ENCODE measurements at places on chromosomes 1 and 21.

GRCh38 chr21:44918581-44919033 lies 2.1 kb downstream of the ITGB2 start:
- no peak for DNase-seq

DNA sequence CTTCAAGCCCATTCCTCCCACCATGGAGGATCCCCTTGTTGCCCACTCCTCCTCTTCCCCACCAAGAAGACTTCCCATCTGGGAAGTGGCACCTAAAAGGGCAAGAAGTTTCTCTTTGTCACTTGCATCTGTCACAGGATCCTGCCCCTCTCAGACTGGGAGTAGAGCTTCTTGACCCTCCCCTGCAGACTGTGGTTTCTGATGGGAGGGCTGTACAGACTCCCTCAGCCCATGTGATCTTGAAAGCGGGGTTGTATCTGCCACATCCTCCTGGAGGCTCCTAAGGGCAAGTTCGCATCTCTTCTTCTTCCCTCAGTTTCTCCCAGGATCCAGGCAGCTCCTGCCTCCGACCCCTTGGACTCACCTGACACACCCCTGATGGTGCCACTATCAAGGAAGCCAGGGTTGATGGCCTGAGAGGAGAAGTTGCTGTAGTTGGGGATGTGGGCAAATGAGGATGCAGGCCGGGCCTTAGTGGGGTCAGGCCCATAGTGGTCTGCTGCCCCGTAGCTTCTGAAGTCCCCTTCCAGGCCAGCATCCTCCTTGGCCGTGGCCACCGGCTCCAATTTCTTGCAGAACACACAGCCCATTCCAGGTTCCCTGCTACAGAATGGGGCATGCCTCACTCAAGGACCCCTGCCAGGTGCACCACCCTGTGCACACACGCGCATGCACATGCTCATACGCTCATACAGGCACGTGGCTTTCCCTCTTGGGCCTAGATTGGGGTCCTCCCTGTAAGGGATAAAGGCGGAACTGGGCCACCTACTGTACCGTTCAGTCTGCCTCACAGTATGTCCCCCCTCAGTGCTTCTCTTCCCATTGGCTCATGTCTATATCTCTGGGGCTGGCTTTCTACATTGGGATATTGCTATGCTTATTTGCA lies 11.4 kb downstream of the FGR start:
- DNase-seq = no peak

DNA sequence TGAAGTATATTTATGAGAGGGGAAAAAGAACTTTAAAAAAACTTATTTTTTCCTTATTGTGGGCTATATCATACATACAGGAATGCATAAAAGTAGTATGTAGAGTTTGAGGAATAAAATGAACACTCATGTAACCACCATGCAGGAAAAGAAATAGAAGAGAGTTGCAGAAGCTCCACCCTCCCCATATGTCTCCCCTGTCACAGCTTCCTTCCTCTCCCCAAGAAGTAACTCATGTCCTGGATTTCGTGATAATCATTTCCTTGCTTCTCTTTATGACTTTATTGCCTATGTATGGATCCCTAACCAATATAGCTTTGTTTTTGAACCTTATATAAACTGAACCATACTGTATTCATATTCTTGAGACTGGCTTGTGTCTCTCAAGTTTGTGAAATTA lies 126.4 kb downstream of the ZZZ3 start:
- DNase-seq = no peak

DNA sequence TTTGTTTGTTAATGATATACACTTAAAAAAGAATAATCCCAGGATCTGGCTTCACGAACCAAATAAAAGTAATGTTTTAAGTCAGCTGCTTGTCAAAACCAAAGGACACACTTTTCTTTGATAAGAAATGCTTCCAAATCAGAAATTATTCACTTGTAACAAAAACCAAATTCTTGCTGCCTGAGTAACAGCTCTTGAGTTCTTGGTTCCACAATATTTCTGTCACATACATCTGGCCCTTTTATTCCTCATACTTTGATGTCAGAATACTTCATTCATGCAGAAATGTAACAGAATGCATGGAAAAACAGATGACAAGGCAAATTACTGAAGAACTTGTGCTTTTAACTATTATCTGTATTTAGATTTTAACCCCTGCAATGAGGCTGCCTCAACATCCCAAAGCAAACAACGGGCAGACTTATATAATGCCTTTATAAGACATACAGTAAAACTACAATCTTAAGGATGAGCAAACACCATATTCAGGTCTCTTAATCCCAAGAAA lies 1.5 kb downstream of the VAMP4 start:
- no peak for DNase-seq

DNA sequence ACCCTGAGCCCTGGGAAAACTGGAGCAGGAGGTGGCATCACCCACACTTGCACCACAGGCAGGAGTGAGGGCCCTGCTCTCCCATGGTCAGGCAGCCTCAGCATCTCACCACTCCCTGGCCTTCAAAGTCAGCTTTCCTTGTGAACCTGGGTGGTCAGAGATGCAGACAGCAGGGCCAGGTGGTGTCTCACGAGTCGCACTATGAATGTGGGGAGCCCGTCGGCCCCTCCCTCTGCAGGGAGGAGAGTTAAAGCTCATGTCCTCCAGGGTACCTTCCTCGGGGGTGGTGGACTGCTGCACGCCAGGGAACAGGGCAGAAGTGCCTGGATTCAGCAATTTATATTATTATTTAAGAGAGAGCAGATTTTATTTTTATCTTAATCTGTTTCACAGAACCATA lies 24.1 kb downstream of the ABCG1 start:
- DNase-seq = no peak

DNA sequence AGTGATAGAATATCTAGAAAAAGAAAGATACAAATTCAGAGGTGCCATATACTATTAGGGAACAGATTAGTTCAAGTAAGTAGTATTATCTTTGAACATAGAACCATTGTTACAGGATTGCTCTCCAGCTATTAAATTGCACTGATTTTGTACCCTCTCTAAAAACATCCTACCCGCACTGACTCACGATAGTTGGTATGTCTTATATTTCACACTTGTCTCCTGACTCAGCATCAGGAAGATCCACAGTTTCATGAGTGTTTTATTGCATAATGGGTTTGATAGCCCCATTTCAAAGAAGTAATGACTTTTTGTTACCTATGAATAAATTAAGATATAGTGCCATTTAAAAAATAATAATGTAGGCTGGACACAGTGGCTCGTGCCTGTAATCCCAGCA lies 6.0 kb downstream of the TATDN3 start:
- DNase-seq = no peak

GRCh38 chr1:24541711-24542346 lies 14.1 kb upstream of the NCMAP start:
- DNase-seq = no peak

GRCh38 chr1:33098371-33098770 lies 17.4 kb downstream of the AZIN2 start:
- no peak for DNase-seq

DNA sequence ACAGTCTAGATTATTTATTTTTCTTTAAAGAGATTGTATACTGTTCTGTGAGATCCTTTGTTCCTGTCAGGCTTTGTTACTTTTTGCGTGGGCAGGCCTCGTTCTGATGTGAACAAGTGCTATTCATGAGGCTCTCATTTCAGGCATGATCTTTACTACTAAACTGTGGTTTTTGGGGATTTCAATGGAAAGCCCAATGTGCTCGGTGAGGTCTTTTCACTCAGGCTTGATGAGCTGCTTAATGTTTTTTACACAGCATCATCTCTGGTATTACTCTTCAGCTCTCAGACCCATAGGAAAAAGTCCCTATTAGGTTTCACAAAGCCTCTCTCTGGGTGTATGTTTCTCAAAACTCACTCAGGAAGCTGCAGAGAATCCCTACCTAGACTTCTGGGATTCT lies 419.4 kb downstream of the GPATCH2 start:
- DNase-seq = no peak

- DNase-seq = no peak
These were observed 8.2 kb upstream of the GJA5 start for GRCh38 chr1:147768582-147768981.

GRCh38 chr1:147892216-147892615 lies 10.4 kb upstream of the GJA8 start:
- no peak for DNase-seq

GRCh38 chr1:170309389-170310013 lies 163.7 kb downstream of the NTMT2 start:
- no peak for DNase-seq

- no peak for DNase-seq
These were observed 518.9 kb downstream of the BRINP3 start for GRCh38 chr1:189958756-189959155.

DNA sequence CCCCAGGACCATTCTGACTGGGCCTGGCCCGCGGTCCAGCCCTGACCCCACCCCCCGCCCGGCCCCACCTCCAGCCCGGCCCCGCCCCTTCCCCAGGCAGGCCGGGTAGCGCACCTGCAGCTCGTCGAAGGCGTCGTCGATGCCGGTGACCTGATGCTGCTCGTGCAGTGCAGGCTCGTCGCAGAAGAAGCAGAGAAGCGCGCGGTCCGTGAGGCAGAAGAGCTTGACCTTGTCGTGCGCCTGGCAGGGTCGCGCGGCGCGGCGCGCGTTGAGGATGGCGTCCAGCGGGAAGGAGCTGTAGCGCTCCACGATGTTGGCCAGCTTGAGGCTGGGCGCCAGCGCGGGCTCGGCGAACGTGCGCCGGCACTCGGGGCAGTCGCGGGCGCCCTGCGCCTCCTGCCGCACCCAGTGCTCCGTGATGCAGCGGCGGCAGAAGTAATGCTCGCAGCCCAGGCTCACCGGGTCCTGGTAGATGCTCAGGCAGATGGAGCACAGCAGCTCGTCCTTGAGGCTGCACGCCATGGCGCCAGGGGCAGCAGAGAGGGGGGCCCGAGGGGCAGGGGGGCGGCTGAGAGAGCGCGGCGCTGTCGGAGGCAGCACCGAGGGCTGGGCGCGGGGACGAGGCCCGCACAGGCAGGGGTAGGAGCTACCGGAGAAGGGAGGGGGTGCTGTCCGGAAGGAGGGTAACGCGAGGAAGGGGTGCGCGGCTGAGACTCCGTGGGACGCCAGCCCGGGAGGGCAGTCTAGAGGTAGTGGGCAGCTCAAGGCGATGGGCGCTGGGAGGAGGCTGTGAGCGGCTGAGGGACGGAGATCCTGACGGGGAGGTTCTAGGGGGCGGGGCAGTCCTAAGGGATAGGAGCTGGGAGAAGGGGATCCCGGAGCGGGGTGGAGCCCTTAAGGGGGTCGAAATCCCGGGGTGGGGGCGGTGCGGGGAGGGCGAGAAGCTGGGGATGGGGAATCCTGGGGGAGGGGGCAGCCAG lies 642 bp downstream of the TRIM62 start:
- peak; percentile 57 for DNase-seq

GRCh38 chr1:186763107-186763506 lies 65.6 kb upstream of the PLA2G4A start:
- no peak for DNase-seq

DNA sequence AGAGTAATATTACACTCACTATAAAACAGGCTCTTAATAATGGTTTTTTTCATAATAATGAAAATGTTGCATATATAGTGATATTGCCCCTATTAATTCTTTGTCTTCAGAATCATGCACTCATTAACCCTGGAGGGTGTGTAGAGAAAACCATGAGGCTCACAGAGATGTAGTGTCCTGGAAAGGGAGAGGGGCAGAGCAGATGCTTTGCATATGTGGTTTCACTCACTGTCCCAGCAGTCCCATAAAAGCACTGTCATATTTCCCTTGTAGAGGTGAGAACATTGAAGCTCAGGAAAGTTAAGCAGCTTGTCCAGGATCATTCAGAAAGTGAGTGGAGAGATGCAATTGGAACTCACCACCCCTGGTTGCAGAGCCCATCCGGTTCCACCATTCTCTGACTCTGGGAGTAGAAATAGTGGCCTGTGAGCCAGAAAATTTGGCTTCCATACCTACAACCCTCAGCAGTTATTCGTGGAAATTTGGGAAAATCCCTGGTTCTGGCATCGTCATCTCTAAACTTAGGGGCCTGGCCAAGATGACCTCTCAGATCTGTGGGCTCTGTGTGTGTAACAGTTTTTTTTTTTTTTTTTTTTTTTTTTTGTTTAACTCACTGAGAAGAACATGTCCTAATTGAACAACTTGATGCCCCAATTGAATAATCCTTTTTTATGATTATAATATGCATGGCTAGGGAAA lies 86.4 kb downstream of the RGL1 start:
- DNase-seq = no peak

DNA sequence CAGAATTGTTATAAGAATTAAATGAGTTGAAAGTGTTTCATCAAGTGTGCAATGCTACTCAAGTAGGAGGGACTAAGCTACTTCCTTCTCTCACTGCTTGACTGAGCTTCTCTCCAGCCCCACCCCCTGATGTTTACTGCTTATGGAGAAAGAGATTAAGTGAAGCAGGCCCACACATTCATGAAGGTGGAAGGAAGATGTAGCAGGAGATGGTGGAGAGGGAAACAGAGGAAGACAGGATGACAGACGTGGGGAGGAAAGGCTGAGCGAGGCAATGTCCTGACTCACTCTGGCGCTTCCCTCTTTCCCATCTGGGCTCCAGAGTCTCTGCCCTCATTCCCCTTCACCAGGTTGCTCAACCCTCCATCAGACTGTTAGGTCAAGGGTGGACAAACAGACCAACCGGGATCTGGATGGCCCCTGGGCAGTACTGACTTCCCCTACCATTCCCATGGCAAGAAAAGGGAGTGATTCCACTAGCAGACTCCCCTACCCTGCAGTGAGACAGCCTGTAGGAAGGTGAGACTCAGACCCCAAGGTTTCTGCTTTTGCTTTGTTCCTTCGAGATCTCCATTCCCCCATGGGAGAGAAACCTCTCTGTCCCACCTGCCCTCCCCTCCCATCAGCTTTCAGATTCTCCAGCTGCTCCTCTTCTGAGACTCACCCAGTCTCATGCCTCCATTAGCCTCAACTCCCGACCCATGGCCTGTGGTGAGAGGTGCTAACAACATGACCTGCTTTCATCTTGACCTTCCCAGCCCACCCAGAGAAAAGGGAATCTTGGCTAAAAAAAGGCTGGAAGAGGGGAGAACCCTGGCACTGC lies 3.1 kb upstream of the ARHGEF2 start:
- no peak for DNase-seq

DNA sequence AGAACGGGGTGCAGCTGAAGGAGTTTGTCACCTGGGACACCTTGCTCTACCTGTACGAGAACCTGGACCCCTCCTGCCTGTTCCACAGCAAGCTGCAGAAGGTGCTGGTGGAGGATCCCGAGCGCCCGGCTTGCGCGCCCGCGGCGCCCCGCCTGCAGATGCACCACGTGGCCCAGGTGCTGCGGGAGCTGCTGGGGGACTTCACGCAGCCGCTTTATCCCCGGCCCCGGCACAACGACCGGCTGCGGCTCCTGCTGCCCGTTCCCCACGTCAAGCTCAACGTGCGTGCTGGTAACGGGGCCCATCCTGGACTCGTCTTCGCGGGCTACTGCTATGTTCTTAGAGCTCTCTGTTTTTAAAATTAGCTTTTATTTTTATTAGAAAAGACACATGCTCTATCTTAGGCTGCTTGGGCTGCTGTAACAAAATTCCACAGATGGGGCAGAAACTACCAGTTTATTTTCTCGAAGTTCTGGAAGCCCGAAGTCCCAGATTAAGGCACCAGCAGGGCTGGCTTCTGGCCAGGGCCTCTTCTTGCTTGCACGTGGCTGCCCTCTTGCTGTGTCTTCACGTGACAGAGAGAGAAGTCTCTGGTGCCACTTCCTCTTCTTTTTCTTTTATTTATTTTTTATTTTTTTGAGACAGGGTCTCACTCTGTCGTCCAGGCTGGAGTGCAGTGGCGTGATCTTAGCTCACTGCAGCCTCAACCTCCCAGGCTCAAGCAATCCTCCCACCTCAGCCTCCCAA lies 38.1 kb downstream of the TRPM2 start:
- no peak for DNase-seq

Data from stimulated activated CD8-positive, alpha-beta memory T cell treated with anti-CD3 and anti-CD28 coated beads, Interleukin-7, amount 100 ng/mL, for 1 hour (primary cell).